ENCODE measurements at places on chromosomes 11 and 22.
A peak's percentile ranks its signal among the peaks of the same experiment; 100 is the strongest.

DNA sequence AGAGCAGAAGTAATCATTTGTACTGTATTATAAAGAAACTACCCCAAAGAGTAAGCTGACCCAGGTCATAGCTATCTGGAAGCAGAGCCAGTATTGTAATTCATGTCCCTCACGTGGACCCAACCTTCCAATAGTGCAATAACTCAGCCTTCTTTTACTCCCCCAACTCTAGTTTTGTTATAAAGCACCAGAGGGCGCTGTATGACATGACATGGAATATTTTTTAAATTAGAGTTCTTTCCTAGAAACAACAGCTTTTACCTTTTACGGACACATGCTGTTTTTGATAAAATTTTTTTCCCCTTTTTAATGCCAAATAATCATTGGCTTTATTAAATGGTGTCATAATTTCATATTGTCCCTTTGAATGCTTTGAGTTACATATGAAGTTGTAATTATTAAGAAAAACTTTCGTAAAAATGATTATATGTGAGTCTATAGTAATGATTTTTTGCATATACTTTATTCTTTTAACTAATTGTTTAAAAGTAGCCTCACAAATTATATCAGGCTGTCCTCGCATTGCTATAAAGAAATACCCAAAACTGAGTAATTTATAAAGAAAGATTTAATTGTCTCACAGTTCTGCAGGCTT, 76.9 kb downstream of the DKK3 start:
- DNase-seq = peak; percentile 73

DNA sequence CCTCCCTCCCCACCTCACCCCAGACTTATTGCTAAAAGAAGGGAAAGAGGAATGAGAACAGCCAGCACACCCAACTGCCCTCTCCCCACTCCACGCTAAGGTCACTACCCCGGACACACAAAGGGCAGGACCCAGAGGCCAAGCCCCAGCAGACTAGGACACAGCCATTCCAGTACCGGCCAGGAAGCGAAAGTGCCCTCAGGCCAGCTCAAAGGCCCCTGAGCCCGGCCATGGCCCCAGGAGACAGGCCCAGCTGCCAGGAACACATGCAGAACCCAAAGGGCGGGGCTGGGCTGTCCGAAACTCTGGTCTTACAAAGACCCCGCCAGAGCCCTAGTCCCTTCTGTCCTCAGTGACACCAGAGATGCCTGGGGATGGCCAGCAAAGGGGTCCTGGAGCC, 5.5 kb downstream of the RCOR2 start:
- DNase-seq = no peak

GRCh38 chr11:66727282-66728037, 1.6 kb downstream of the SPTBN2 start:
- DNase-seq = no peak

GRCh38 chr11:36463781-36464180, 46.3 kb downstream of the TRAF6 start:
- DNase-seq = peak; percentile 76

DNA sequence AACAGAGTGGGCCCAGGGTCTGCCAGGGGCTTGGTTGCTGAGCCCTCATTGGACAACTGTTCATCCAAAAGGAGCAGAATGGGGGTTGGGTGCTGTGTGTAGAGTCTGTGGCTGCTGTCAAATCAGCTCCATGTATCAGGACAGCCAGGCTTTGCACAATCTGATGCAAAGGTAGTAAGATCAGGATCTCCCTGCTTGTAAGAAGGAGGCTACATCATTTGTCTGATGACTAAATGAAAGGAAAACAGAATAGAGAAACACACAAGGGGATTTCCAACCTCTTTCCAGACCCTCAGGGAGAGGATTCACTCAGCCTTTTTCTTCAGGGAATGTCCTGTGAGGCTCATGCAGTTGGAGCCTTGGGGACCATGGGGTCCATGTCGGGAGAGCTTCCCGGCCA, 7.2 kb downstream of the MICAL2 start:
- DNase-seq = no peak

- DNase-seq = peak; percentile 10
These were observed 5.5 kb upstream of the RGL4 start for GRCh38 chr22:23685205-23685784.

GRCh38 chr11:128776424-128777284, 82.8 kb downstream of the FLI1 start:
- DNase-seq = peak; percentile 11

GRCh38 chr11:35836205-35836604, 107.7 kb upstream of the LDLRAD3 start:
- DNase-seq = no peak

GRCh38 chr11:3859373-3859881, 4.0 kb downstream of the STIM1 start:
- DNase-seq = no peak

DNA sequence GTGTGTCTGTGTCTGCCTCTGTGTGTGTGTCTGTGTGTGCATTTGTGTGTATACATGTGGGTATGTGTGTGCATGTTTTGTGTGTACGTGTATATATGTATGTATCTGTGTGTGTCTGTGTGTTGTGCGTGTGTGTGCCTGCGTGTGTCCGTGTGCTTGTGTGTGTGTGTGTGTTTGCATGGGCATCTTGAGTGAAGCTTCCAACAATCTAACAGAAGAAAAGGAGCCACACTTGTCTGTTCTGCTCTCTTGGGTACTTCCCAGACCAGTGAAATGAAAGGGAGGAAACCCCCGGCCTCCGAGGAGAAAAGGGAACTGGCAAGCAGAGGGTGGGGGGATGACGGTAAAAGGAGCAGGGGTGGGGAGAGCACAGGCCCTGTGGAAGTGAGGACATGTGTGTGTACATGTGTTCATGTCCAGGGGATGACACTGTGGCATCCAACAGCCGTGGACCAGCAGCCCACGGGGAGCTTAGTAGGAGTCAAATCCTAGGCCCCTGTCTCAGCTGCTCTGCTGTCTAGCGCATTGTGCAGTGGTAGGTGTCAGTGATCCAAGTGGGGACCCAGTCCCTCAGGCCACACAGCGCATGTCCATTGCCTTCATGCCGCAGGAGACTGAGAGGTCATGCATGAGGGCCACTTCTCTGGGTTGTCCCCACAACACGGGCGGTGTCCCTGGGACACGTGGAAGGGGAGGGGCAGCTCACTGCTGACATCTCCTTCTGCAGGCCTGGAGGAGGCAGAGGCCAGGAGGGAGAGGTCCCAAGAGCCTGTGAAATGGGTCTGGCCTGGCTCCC, 8.1 kb downstream of the CSF2RB start:
- DNase-seq = no peak

DNA sequence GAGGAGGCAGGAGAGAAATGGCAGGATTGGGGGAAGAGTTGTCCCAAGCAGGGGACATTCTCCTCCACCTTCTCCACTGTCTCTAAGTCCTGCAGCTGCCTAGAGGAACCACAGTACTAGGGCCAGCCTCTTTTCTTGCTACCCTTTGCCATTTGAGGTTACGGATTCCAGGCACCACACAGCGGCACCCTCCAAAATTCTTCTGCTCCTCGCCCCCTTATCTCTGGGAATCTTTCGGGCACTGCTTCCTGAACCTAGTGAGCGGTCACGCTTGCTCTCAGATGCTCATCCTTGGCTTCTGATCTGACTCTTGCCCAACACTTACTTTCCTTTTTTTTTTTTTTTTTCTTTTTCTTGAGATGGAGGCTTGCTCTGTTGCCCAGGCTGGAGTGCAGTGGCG, 26.6 kb upstream of the XBP1 start:
- DNase-seq = no peak

DNA sequence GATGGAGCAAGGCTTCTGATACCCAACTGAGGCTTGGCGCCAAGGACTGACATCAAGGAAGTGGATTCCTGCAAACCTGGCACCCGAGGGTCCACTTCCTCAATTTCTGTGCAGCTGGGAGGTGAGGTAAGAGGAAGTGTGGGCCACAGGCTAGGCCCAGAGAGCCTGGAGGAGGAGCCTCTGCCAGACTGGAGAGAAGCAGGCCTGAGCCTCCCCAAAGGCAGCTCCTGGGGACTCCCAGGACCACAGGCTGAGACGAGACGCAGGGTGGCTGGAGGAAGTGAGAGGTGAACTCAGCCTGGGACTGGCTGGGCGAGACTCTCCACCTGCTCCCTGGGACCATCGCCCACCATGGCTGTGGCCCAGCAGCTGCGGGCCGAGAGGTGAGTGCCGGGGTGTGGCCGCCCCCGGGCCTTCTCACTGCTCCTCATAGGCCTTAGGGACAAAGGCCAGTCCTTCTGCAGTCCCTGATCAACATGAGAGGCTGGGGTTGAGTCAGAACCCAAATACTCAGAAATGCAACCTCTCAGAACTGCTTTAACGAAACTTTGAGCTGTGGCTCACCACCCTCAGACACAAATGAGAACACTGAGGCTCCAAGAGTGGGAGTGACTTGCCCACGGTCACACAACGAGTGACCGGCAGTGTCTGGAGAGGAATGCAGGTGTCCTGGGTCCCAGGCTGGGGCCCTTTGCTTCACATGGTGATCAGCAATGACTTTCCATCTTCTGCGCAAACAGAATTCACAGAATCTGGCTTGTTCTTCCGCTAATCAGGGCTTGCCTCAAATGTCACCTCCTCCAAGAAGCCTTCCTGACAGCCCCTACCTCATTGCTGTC, at the start of gene NCF4:
TSS of gene NCF4 (plus strand) at position 186 of the 839 bp plus-strand sequence. CDS start at position 352, 166 bp downstream.
- no peak for DNase-seq

DNA sequence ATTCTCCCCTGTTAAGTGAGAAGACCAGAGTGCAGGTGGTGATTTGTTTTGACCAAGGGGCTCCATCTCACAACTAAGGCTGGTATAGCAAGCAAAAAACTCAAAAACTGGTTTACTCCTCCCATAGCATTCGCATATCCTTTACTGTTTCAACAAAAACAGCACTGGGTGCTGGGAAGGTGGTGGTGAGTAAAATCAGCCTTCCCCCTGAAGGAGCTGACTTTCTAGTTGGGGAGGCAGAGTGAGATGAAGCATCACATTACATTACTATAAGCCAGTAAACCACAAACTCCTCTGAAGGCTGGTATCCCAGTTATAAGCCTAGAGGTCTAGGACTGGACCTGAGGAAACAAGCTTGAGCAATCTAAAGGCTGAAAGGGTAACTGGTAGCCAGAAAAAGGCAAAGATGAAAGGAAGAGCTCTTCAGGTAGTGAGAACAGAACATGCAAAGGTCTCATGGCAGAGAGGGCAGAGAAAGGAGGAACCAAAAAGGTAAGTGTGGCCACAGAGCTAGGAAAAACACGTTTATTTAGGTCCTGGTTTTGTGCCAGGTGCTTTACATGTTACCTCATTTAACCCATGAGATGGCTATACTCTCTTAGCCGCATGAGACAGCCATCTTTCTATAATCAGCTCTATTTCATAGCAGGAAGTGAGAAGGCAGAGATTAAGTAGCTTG, 22.3 kb downstream of the TMEM123 start:
- DNase-seq = peak; percentile 70

DNA sequence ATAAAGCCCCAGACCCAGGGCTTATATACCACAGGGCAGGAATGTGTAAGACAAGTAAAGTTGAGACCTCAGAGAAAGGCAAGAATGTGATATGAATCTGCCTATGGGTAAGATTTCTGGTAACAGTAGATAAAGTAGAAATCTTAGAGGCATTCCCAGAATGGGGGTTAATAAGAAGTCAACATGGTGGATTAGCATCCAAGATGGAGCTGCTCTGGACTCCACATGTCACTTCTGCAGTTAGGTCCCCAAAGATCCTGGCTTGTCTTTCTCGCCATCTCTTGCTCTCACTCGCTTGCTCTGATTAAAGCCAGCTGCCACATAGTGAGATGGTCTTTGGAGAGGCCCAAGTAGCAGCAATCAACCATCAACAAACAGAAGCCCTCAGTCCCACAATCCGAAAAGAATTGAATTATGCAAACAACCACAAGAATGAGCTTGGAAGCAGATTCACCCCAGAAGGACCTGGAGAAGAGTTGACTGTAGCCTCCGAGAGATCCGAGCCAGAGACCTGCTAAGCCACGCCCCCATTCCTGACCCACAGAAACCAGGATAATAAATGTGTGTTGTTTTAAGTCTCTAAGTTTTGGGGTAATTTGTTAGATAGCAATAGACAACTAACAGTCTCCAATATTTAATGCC, 5.4 kb upstream of the C11orf86 start:
- DNase-seq = peak; percentile 78

GRCh38 chr11:122741613-122742300, 86.2 kb downstream of the UBASH3B start:
- DNase-seq = no peak

DNA sequence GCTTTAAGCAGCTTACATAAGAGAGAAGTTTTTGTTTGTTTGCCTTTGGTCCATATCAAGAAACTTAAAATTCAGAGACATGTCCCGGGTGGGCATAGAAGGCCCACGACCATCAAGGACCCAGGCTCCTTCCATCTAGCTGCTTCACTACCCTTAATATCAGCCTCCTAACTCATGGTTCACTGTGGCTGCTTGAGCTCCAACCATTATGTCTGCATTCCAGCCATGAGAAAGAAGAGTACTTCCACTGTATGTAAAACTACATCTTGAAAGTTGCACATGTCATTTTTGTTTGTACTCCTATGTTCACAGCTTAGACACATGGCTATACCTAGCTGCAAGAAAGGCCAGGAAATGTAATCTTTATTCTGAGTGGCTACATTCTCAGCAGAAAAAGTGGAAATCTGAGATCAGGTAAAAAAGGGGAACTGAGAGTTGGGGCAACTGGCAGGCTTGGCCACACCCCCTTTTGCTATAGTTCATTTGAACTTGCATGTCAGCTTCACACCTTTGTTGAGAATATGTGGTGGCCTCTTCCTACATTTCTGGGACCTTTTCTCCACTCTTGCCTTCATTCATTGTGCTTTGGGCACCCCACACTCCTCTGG, 81.3 kb upstream of the TP53I11 start:
- no peak for DNase-seq

DNA sequence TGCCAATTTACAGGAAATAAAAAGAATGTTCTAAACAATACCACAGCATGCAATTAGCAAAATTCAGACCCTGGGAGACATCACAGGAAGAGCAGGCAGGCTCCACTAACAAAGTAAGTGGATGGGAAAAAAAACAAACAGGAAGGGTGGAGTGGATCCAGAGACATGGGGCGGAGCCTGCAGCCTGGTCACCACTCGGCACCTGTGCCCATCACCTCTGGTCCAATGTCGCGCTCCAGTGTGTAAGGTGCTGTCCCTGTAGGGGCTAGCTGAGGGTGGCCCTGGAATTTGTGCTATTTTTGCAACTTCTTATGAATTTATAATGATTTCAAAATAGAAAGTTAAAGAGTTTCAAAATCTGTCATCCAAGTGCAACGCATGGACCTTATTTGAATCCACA, 11.0 kb upstream of the MOB2 start:
- DNase-seq = no peak

GRCh38 chr22:40911772-40912171, 39.4 kb upstream of the RBX1 start:
- DNase-seq = no peak

DNA sequence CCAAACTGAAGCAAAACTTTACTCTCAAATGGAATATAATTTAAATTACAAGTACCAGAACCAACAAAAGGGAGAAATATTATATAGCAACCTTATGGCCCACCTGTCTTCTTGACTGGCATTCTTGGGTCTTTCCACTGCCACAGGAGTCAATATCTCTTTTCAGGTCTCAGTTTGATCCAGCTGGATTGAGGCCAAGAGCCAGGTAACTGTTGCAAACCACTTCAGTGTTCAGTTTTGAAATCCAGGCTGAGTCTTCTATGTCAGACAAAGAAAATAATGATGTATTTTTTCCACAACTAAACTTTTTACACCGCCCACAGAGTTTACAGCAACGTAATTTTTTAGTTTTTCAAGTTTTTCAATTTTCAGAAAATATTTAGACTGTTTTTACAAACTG, 648 bp downstream of the DLG2 start:
- no peak for DNase-seq

GRCh38 chr11:44550123-44550522, 15.3 kb upstream of the CD82 start:
- no peak for DNase-seq

GRCh38 chr11:9133956-9134355, 42.6 kb upstream of the SCUBE2 start:
- no peak for DNase-seq

GRCh38 chr22:27504360-27505253, 296.9 kb downstream of the MN1 start:
- no peak for DNase-seq

All from M059J (cell line).